Hematopoietic multipotent progenitor cell treated with erythropoietin and hydrocortisone succinate and interleukin-3 and kit ligand, for 6 days (in vitro differentiated cells): ENCODE measurements at places on chromosomes 12 and 14.

DNA sequence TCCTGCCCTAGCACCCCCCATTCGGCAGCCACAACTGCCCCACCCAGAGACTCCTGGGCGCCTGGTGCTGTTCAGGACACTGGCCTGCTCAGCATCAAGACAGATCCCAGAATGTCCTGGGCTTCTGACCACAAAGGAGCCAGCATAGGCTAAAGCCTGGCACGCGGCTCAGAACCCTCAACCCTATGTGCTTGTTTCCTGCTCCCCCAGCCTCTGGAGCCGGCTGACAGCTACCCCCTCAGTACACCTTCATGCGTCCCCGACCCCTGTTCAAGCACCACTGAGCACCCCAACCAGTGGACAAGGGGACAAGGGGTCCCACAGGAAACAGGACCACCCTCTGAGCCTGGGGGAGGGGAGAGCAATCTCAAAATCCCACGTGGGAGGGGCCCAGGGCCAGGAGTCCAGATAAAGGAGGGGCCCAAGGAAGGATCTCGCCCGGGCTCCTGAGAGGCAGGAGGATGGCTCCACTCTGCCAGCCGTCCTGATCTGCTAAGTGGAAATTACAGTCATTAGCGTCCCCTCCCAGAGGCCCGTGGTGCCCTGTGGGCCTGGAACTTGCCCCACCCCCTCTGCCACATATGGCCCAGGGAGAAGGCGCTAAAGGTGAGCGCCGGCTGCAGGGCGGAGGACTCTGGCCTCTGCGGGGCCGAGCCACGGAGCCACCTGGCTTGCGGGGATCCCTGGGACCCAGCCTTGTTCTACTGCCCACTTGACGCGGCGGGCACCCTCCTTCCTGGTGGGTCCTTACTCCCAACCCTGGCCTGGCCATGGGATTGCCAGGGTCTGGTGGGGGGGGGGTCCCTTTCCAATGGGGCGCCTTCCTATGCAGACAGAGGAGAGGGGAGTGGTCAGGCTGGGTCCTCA, 27.2 kb upstream of the GPR132 start:
- no peak for DNase-seq

DNA sequence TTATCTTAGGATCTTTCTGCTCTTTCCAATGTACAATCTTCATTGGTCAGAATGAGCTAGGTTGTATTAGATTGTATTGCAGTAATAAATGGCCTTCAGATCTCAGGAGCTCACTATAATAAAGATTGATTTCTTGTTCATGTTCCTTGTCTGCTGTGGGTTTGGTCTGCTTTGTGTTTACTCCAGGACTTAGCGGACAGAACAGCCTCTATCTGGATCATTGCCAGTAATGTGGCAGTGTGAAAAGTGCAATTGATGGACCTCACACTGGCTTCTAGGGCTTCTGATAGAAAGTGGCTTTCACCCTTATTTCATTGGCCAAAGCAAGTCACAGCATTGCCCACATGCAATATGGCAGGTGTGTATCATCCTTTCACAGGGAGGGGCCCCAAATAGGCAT, 81.2 kb downstream of the BTG1 start:
- no peak for DNase-seq

DNA sequence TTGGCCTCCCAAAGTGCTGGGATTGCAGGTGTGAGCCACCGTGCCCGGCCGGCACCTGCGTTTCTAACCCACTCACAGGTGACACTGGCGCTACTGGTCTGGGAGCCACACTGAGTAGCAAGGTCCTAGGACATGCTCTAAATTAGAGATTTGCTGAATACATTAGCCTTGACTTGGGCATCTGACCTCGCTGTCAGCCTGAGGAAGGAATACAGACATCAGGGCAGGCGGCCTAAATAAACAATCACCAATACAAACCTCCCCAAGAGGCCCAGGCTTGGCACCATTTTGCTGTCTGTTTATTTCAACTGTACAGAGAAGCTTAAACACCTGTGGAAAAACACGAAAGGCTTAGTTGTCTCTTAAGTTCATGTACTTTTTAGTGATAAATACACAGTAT, 27.5 kb downstream of the P2RX4 start:
- no peak for DNase-seq

- no peak for DNase-seq
These were observed 60.3 kb downstream of the NUAK1 start for GRCh38 chr12:106078358-106079010.

DNA sequence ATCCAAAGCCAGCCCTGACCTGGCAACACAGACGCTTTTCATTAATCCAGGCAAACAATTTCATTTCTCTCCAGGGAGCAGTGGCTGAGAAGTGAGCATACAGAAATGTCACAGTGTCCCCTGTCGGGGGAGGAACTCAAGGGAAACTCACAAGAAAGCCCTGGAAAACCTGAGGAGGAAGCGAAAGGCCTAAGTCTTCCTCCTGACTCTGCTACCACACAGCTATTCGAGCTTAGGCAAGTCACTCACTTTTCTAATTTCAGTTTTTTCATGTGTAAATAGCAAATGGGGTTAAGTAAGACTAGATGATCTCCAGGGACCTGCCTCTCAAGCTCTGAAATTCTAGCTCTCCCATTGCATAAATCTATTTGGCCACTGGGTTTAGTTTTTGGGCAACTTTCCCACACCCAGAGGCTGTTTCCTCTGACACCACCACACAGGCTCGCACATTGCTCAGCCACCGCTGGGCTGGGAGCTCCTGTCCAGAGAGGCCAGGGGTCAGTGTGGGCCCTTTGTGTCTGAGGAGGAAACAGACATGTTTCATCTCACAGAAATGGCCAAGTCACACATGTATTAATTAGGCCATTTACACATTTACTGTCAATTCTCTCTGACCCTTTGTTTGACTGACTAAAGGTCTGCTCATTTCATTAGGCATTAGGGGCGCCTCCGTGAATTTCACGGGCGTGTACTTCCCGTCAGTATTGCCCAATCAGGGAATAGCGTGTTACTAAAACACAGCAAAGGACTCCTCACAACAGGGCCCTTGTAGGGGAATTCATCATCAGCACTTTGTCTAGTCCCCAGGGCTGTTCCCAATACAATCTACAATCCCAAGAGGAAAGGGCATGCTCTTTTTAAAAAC, 9.8 kb upstream of the PNMA1 start:
- DNase-seq = peak; percentile 64

- DNase-seq = no peak
These were observed 19.6 kb downstream of the PROX2 start for GRCh38 chr14:74856366-74856765.

GRCh38 chr12:15546102-15546701, 223.9 kb downstream of the PTPRO start:
- peak; percentile 36 for DNase-seq

DNA sequence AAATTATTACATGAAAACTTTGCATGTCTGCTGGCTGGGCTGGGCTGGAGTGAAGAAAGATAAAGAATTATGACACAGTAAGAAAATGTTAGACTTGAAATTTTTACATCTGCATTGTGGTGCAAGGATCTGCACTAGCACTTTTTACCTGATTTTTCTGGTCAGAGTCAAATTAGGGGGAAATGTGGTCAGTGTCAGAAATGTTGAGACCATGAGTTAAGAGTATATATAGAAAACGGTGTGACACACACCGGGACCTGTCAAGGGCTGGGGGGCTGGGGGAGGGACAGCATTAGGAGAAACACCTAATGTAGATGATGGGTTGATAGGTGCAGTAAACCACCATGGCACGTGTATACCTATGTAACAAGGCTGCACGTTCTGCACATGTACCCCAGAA, 90.3 kb downstream of the IGF1 start:
- DNase-seq = no peak

DNA sequence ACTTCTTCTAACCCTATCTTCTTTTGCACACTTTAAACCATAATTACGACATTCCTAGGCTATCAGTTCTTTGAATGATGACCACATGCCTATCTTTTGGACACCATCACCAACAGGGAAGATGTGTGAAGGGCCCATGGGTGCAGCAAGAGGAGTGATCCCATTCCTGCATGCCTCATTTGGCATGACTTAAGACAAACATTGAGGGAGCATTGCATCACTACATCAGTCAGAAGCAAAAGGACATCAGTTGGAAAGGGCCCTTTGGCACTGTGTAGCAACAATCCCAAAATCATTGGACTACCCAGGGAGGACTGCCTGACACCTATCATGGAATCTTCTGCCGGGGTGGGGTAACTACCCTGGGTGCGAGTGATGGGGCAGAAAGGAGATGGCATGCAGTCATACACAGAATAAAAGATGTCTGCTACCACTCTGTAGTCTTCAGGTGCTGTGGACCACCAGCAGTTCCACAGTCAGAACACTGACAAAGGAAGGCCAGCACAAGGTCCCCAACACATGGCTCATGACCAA, 10.7 kb upstream of the TMBIM6 start:
- DNase-seq = peak; percentile 16

- DNase-seq = no peak
These were observed 440.2 kb downstream of the ATP23 start for GRCh38 chr12:58381546-58381945.

GRCh38 chr12:12582895-12583303, 20.2 kb upstream of the DUSP16 start:
- DNase-seq = no peak

GRCh38 chr12:2833810-2834209, 1.0 kb downstream of the NRIP2 start:
- no peak for DNase-seq

GRCh38 chr12:13435235-13435933, 238.9 kb downstream of the EMP1 start:
- no peak for DNase-seq

GRCh38 chr12:20105943-20106342, 262.4 kb upstream of the PDE3A start:
- DNase-seq = no peak

- peak; percentile 59 for DNase-seq
These were observed 9.5 kb downstream of the RAB5B start for GRCh38 chr12:55983232-55983842.

GRCh38 chr12:81000831-81001230, 63.1 kb upstream of the LIN7A start:
- DNase-seq = no peak

- DNase-seq = no peak
These were observed 79.7 kb upstream of the GNG2 start for GRCh38 chr14:51780741-51781140.

DNA sequence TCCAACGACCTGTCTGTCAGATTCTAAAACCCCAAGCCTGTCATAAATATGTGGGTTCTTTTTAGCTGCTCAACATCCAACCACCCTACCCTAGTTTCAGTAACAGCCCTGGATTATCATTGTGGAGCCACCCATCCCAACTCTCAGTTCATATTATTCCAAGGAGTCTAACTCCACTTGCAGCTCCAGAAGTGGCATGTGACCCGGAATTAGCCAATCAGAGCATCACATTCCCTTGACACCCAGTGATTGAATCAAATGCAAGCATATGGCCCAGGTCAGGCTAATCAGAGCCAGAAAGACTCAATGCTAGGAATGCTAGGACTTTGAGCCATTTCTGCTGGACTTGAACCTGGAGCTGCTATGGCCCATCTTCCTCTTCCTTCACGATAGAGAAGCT, 17.1 kb upstream of the HSP90B1 start:
- DNase-seq = no peak

DNA sequence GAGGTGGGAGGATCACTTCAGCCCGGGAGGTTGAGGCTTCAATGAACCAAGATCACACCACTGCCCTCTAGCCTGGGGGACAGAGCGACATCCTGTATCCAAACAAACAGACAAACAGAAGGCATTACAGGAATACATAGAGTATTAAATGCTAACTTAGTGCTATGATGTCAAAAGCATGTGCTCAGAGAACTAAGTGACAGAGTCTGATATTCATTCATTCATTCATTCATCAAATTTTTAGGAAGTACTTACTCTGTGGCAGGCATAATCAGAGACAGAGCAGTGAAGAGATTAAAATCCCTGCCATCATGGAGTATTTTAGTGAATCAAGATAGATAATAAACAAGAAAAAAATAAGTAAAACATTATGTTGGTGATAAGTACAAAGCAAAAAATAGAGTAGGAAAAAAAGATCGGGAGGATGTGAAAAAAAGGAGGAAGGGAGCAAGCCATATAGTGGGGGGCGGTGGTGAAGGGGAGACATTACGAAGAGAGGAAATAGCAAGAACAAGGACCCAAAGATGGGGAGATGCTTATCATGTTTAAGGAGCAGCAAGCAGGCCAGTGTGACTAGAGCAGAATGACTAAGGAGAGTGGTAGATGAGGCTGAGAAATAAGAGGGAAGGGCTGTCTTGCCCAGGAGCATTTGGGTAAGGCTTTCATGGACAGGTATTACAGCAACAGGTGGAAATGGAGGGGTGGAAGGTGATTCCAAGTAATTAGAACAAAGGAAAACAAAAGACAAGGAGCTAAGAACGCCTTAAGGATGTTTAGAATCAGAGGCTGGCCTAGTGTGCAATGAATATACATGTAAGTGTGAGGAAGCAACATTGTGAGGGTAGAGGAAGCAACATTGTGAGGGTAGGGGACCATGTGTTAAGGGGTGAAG, 2.8 kb downstream of the MAP4K5 start:
- DNase-seq = peak; percentile 55

DNA sequence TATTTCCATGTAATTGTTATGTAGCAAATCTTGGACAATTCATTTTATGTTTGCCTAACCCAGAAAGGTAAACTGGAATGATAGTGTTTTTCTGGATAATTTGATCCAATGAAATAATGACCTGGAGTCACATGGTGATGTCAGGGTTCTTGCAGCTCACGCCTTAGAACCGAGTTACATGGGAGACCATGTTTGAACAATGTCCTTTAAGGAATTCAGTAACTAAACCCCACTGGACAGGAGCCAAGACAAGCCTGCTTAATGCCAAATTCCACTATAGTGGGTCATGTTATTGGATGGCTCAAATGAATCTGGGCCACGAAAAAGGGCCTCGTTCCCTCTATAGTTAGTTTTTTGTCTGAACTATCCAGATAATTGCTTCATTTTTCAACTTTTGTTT, 255.8 kb upstream of the HMGA2 start:
- DNase-seq = no peak

- peak; percentile 96 for DNase-seq
These were observed at the start of gene TRIP11 for GRCh38 chr14:92039719-92040430. TSS of gene TRIP11 (minus strand) at chr14:92040059. CDS start at chr14:92039685, 374 bp downstream.

GRCh38 chr14:90985601-90986242, 74.7 kb downstream of the RPS6KA5 start:
- DNase-seq = no peak

DNA sequence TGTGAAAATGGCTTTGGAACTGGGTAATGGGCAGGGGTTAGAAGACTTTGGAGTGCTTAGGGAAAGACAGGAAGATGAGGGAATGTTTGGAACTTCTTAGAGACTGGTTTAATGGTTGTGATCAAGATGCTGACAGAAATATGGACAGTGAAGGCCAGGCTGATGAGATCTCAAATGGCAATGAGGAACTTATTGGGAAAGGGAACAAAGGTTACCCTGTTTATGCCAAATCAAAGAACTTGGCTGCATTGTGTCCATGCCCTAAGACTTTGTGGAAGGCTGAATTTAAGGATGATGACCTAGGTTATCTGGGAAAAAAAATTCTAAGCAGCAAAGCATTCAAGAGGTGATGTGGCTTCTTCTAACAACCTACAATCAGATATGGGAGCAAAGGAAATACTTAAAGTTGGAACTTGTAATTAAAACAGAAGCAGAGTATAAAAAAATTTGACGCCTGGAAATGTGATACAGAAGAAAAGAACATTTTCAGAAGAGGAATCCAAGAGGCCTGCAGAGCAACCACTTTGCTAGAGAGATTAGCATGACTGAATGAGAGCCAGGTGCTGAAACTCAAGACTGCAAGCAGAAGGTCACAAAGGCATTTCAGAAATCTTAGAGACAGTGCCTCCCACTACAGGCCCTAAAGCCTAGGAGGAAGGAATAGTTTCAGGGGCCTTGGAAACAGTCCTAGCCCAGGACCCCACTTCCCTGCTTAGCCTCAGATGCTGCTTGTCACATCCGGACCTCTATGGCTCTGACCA, 65.6 kb upstream of the FLRT2 start:
- DNase-seq = no peak

- no peak for DNase-seq
These were observed 72.9 kb downstream of the DENND5B start for GRCh38 chr12:31517994-31518393.
